ENCODE measurements at places on chromosomes 16 and 17.

DNA sequence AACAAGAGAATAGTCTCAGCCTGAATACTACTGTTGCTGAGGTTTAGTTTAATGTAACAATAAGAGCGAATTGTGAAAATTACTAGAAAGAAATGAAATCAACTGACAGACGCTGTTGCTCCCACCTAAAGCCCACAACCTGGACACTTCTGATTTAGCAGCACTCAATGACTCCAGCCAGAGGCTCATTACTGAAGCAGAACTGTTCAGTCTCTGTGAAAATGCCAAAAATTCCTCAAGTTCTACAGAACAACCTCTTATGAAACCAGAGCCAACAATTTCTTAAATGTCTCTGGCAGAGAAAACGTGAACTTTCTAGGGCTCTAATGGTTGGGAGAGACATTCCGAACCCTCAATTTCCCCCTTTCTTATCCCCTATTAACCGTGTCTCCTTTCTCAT lies 9.9 kb downstream of the PSME3IP1 start:
- DNase-seq, result no peak

DNA sequence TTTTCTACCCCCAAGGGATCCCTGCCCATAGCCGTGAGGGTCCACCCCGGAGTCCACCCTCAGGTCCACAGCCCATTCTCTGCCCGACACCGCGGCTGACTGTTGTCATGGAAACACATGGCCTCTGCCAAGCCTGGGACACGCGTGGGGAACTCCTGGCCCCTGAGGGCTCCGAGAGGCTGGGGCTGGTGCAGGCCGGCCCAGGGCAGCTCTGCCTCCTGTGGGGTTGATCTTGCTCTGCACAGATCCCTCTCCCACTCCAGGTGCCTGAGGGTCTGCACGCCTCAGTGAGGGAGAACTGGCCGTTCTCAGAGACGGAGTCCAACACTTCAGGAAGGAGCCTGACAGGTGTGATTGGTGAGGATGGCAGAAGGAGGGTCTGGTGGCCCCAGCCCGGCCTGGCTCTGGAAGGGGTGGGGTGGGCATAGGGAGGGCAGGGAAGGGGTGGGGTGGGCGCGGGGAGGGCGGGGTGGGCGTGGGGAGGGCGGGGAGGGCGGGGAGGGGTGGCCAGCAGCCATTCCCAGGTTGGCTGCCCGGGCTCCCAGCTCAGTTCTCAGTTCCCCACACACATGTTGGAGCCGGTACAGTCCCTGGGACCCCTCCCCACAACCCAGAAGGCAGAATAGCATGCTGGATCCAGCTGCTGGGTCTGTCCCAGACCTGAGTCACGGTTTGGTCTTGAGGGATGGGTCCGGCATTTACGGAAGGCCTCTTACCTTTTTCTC lies 6.4 kb downstream of the MRPL28 start:
- DNase-seq, result no peak

DNA sequence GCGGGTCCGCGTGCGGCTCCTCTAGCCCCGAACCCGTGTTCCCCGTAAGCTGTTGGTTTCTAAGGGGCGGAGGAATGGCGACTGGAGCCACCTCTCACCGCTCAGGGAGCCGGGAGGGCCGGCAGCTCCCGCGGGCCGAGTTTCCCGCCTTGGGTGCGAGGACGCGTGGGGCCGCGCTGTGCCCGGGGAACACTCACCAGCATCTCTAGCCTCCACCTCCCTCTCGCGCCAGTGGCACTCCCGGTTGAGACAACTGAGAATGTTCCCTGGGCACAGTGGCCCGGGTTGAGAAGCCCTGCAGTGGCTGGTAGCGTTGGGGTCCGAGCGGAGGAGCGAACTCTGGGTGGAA lies 560 bp downstream of the TELO2 start:
- DNase-seq, result no peak

GRCh38 chr16:3953728-3954410 lies 73.4 kb upstream of the CREBBP start:
- no peak for DNase-seq

DNA sequence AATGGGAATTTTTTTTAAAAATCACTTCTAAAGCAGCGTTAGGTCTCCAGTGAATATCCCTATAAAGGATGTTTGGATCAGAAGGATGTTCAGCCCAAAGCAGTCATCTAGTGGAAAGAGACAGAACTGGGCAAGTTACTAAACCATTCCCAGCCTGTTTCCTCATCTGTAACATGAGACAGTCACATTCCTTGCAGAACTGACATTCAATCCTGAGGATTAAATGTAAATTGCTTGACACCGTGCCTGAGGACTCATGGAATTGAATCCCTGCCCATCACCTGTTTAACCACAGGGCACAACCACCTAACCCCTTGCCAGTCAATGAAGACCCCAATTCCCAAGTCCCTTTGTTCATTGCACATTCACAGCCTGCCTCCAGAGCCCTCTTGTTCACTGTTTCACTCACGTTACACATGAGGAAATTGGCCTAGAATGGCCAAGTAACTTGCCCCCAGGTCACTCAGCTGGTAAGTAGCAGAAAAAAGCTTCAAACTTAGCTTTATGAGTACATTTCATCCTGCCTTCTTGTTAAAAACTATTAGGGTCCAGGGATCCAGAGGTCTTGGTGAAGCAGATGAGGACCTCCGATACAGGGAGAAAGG lies 1.4 kb downstream of the CMTM2 start:
- no peak for DNase-seq

- DNase-seq, result no peak
These were observed 296.2 kb upstream of the CDH5 start for GRCh38 chr16:66070140-66070917.

DNA sequence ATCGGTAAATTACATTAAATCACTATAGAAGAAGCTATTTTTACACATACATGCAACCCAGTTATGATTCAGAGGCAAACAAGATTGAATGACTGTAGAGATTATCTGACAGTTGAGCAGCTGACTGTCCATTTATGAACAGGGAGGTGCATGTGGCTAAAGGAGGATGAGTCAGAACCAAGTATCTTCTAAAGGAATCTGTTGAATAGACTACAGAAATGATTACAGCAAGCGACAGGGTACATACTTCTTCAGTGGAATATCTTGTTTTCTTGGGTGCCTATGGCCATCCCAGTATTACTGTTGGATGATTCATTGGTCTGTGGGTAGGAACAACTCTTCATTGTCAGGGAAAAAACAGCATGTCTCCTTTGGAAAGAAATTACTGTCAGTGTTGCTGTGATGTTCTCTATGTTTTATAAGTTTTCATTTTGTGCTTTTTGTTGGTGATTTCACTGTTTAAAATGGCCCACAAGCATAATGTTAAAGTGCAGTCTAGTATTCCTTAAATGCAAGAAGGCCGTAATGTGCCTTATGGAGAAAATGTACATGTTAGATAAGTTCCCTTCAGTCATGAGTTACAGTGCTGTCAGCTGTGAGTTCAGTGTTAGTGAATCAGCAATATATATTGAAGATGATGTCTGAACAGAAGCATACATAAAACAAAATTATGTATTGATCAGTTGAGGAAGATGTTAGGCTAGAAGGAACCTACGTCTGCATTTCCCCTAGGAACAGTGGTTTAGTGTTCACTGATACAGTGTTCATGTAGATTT lies 27.0 kb downstream of the CBFB start:
- no peak for DNase-seq
